ENCODE measurements at places on chromosomes 4 and X.

GRCh38 chr4:106659371-106659770 lies 290.8 kb upstream of the GIMD1 start:
- DNase-seq = no peak

- no peak for DNase-seq
These were observed 1.8 kb downstream of the LIMCH1 start for GRCh38 chr4:41539711-41540110.

DNA sequence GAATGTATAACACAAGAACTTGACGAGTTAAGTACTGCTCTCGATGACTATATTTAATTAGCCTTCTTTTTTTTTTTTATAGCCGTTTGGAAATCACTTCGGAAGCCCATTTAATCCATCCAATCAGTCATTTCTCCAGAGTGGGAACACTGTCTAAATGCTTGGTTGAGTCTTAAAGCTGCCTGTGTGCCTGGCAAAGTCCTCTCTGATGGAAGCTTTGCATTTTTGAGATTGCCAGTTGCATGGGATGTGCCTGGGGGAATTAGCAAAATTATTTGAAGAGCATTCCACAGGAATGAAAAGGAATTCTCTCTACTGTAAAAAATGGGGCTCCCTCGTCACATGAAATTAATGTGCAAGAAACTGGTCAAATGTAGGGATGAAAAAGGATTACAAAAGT lies 398.8 kb upstream of the RPS6KA3 start:
- no peak for DNase-seq

- no peak for DNase-seq
These were observed 122.1 kb downstream of the TBL1X start for GRCh38 chrX:9586992-9587392.

- no peak for DNase-seq
These were observed 125.4 kb downstream of the ATP8A1 start for GRCh38 chr4:42531341-42532030.

DNA sequence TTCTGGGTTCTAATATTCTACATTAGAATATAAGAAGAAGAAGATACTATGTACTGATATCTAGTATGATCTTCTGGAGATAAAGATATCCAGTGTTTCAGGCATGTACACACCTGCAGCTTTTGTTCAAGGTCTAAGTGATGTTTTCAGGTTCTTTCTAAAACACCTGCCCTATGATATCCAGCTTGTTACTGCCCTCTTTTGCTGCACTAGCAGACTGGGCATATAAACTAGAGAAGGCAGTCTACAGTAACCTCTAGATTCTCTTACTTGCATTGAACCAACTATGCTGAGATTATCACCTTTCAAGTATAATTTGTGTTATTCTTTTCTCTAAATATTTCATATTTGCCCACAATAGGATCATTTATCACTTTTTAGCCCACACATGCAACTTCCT lies 1.9 kb upstream of the FRYL start:
- no peak for DNase-seq

DNA sequence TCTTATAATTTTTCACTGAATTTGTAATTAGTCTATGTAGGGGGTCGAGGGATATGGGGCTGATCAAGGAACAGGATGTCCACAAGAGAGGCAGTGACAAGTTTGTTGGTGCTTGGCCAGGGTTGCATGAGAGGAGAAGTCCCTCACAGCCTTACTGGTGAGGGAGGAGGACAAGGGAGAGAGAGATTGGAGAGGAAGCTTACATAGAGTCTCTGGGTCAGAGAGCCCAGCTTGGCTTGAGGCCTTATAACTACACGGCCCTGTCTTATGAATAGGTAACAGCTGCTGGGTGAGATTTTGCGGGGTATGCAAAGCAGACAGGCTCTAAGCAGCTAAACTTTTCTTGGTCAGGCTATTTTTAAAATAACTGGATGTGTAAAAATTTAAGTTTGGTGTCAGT lies 37.9 kb upstream of the OTUD4 start:
- DNase-seq = no peak

DNA sequence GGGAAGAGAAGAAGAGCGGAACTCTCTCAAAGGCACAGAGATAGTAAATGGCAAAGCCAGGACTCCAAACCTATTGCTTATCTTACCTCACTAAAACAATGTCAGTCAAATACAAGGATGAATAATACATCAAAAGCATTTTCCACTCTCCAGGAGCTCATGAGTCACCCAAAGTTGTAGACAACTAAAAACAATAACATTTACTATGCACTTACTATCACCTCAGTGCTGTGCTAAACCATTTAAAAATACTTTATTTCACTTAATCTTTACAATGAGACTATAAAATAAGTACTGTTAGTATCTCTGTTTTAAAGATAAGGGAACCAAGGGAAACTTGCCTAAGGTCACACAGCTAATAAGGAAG lies 163.2 kb upstream of the SPANXC start:
- no peak for DNase-seq

GRCh38 chr4:75254745-75255144 lies 259.5 kb downstream of the RCHY1 start:
- DNase-seq = no peak

DNA sequence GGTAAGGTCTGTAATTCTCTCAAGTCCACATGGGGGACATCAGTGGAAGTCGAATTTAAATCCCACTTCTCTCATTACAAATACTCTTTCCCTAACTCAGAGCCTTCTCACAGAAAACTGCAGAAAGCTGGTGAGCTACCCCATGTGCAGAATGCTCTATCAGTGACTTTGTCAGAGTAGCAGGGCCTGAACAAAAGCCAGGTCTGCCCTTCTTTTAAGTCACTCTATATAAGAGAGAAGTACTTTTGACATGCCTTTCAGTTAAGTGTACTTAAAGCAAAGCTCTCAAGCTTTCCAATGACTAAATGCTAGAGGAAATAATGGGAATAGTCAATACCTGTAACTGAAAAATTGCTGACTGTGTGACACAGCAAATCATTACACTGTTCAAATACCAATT lies 323.1 kb downstream of the KCNIP4 start:
- DNase-seq = no peak
